ENCODE measurements at places on chromosomes 12 and 14. TPM values are rescaled to one million over a fixed set of nuclear protein-coding genes. Genes with fewer than 3 reads are reported as not detected.

- DNase-seq = no peak
These were observed 3.6 kb downstream of the SLC4A8 start for GRCh38 chr12:51428256-51428655.

- no peak for DNase-seq
These were observed 55.0 kb downstream of the EMP1 start for GRCh38 chr12:13251521-13251920.

Gene PKP2
- 7.8 TPM for total RNA-seq

Gene CMA1
- not detected for total RNA-seq

DNA sequence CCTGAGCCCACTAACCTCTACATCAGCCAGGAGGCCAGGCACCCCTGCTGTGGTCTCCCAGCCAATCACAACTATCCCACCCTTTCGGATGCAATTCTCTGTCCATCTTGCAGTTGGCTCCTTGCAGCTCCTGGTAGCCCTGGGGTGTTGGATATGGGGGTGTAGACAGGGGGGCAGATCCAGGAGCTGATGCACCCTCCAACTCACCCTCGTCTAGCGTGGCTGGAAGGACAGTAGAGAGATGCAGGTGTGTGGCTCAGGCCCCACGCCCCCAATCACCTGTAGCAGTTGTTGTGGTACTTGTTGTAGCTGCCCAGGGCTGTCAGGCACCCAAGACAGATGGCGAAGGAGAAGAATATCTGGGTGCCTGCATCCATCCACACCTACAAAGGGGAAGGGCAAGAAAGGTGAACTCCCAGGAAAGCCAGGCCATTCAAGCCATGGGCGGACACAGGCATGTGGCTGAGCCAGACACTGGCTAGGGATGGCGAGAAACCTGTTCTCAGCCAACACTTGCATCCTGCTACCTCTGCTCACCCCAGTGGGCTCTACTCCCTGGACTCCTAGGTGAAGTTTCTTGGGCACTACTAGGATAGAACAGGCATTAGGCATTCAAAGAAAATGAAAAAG is 13.4 kb upstream of the SLC6A12 start:
- no peak for DNase-seq

Gene VEZT
- total RNA-seq = 49.3 TPM

Gene PRB2
- not detected for total RNA-seq

GRCh38 chr14:61712137-61712536 is 16.8 kb downstream of the HIF1A start:
- no peak for DNase-seq

DNA sequence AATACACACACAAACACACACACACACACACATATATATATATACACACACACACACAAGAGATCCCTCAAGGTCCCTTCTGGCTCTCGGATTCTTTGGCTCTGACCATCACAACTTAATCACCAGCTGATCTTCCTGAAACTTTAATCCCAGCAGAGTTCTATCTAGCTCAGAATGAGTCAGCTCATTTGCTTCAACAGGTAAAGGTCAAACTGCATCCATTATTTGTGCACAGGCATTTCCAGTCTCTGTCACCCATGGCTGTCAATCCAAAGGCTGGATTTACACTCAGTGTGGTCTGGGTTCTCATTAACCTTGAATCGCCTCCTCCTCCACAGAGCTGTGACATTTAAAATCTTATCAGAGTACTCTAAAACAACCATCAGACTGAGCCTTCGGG is 113.3 kb upstream of the TMPO start:
- DNase-seq = no peak

DNA sequence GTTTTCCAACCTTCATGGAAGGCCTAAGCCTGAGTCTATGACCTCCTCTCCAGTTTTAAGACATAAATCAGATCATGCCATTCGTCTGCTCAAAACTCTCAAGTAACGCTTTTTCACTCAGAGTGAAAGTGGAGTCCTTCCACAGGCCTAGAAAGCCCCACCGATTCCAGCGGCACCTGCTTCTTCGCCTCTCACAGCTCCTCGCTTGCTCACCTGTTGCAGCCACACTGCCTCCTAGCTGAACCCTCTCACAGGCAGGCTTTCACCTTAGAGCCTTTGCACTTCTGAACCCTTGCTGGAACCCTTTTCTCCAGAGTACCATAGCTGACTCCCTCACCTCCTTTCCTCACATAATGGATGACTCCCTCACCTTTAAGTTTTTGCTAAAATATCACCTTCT is 301.1 kb downstream of the ZFP36L1 start:
- DNase-seq = no peak

DNA sequence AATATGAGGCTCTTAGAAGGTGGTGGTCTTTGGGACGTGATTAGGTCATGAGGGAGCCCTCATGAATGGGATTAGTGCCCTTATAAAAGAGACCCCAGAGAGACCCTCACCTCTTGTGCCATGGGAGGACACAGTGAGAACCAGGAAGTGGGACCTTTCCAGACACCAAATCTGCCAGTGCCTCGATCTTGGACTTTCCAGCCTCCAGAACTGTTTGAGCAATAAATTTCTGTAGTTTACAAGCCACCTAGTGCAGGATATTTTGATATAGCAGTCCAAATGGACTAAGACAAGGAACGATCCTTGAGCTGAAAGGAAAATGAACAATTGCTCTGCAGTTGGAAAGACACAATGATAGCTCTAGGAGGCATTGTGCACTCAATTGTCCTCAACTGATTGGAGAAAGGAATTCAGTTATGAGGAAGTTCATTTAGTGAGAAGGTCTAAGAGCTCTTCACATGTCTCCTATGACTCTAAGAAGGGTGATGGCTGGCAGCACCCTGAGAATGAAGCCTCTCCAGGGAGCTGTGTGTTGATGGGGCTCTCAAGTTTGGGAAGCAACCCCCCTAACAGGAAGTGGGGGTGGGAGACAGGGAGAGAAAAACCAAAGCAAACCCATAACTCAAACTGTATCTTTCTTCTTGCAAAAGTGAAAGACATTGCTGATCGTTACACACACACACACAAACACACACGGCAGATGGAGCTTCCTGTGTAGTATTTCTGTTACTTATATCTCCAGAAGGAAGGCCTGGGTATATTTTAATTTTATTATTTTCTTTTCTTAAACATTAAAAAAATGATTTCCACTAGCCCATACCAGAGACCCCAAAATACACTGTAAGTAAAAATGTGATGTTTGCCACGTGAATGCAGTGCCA is 21.0 kb downstream of the CHST11 start:
- DNase-seq = no peak

Gene PLXNC1
- 107 TPM for total RNA-seq

Gene VWF
- total RNA-seq = 296 TPM

DNA sequence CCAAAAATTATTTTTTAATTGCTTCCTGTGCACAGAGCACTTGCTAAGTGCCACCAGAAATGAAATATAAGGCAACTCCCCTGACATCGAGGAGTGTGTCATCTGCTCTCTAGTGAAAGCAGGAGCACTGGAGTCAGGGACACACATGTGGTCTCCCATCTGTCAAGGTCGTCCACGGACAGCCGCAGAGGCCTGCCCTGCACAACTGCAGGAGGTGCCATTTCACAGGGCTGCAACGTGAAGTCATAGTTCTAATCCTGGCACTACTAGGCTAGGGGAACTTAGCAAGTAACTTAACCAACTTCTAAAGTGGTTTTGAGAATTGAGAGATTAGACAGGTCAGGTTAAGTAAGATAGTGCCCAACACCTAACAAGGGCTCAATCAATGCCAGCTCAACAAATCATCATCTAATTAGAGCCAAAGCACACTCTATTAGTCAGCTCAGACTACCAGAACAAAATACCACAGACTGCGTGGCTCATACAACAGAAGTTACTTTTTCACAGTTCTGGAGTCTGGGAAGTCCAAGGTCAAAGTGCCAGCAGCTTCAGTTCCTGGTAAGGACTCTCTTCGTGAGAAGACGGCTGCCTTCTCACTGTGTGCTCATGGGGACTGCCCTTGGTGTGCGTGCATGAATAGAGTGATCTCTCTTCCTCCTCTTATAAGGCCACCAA is 30.7 kb downstream of the FOXN3 start:
- no peak for DNase-seq
